ENCODE measurements at places on chromosomes 7 and 10.

- DNase-seq: no peak
Measured at GRCh38 chr10:72612203-72612826, 13.6 kb downstream of the MICU1 start.

DNA sequence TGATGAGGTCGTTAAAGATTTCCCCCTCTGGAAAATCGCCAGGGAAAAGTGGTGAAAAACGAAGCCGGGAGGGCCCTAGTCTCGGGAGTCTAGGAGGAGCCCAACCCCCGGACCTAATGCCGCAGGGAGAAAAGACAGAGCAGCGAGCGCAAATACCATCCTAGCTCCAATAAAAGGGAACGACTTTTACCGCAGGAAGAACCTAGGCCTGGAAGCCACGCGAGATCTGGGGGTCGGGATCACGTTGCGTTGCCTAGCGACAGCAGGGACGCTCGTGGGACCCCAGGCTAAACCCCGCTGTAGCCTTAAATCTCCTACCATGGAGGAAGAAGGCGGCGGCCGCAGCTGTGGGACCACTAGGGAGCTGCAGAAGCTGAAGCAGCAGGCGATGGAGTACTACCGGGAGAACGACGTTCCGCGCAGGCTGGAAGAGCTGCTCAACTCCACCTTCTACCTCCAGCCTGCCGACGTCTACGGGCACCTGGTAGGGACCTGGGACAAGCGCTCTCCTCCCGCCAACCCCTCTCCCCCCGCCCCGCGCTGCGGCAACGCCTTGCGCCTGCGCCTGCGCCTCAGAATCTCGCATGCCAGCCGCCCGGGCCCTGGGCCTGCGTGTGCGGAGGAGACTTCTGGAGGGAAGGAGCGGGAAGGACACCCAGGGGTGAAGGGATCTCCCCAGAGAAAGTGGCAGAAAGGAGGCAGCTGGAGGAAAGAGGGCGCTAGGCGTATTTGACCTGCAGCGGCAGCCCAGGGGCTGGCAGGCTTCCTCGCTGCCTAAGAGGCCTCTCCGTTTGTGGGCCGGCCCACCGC, at the start of gene ENO4:
ENO4 (plus strand) TSS at position 252 of the 810 bp plus-strand sequence; CDS start at position 320, 68 bp downstream.
- DNase-seq: peak; percentile 60

DNA sequence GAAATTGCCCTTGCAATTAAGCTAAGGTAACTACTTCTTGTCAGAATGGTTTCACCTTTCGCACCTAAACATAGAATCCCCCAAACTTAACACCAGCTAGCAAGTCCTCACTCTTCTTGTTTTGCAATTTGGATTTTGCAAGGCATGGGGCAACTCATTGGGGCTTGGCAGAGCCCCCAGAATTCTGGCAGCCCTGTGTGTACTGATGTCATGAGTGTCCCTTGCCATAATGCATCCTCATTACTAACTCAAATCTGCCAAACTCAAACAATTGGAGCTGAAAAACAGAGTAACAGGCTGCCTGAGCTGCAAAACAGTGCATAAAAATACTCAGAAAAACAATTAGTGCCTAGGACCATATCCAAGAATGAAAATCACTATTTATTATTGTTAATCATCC, 7.9 kb upstream of the XPNPEP1 start:
- DNase-seq: no peak

DNA sequence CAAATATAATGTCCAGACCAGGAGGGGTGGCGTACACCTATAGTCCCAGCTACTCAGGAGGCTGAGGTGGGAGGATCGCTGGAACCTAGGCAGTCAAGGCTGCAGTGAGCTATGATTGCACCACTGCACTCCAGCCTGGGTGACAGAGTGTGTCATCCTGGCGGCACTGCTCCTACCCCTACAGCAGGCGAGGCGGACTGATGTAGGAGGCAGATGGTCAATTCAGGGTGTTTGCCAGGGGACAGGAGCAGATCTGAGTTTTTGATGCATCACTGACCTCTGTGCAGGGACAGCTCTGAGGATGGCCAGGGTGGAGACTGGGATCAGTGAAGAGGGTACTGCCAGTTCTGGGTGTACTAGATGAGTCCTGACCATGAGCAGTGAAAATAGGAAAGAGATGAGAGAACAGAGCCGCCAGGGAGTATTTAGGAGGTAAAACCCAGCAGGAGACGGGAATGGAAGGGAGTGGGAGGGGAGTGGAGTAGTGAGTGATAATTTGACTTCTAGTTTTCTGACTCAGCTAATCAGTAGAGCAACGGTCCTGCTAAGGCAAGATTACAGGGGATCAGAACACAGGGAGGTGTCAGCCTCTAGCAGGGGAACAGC, 75.3 kb downstream of the HIP1 start:
- no peak for DNase-seq

GRCh38 chr10:24351961-24352360, 143.0 kb downstream of the KIAA1217 start:
- DNase-seq: no peak

DNA sequence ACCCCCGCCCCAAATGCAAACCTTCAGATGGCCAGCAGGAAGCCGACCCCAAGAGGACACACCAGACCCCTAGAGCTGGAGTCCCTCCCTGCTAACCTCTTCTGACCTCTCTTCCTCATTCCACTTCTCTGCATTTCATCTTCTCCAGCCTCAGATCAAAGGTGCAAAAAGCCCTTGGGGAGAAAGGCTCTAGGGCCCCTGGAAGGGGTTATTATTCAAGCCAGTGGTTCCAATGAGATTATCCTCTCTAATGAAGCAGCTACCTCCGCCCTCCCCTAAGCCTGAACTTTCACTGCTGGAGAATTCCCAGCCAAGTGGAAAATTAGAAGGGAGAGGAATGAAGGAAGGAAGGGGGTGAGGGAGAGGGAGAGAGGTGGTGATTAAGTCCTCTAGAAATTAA, 343.9 kb downstream of the PLXNA4 start:
- DNase-seq: no peak

Measured in amygdala (tissue), 56 donors.